ENCODE measurements at places on chromosomes 7 and 10. TPM values are rescaled to one million over a fixed set of nuclear protein-coding genes. Genes with fewer than 3 reads are reported as not detected.

GSTO1 gene
- total RNA-seq: 81.6 TPM

SRGN gene
- 114 TPM for total RNA-seq

NEUROG3 gene
- total RNA-seq: not detected

EGR2 gene
- total RNA-seq: 0.32 TPM

CYP3A4 gene
- 0.64 TPM for total RNA-seq

MYL10 gene
- not detected for total RNA-seq

TMEM229A gene
- not detected for total RNA-seq

CALY gene
- total RNA-seq: not detected

FBXL13 gene
- total RNA-seq: 1.1 TPM

OLAH gene
- 2.6 TPM for total RNA-seq
